LHCN-M2 (cell line): ENCODE measurements at places on chromosomes 6 and 20. TPM values are rescaled to one million over a fixed set of nuclear protein-coding genes. Genes with fewer than 3 reads are reported as not detected.

DNA sequence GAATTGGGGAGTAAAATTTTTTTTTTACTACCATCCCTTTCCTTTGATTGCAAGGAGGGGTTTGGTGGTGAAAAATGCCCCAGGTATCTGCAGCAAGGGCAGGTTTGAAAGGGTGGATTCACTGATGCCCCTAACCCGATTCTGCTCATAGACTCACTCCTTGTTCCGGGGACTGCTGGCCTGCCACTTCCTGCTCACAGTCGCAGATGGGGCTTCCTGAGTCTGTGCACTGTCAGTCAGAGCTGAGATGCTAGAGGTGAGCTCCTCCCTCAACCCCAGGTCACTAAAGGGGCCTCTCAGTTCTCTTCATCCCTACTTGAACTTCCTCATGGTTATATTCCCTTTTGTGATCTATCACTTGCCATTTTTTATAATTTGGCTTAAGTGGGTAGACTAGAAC lies 357.9 kb downstream of the FARS2 start:
- no peak for DNase-seq

DNA sequence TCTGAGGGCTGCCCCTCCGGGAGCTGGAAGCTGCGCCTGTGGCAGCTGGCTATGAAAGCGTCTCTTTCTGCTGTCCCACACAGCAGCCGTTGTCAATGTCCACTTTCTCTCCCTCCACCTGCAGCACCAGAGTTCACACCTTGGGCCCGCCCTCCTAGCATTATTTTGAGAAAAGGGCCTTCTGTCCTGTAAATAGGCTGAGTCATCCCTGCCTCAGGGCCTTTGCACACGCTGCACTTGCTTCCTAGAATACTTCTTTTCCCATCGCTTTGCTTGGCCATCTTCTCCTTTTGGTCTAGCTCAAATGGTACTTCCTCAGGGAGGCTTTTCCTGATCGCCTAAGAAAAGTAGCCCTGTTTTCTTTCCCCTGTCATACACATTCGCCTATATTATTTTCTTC lies 69.3 kb upstream of the ZNFX1 start:
- no peak for DNase-seq

- DNase-seq = no peak
Observed at GRCh38 chr6:79536585-79536953, 661 bp downstream of the LCA5 start.

- DNase-seq = peak; percentile 13
Observed at GRCh38 chr20:38617011-38617829, 15.6 kb downstream of the ARHGAP40 start.

- peak; percentile 67 for DNase-seq
Observed at GRCh38 chr20:15951658-15952057, 621.6 kb downstream of the KIF16B start.

GRCh38 chr6:38306931-38307330 lies 332.8 kb downstream of the BTBD9 start:
- peak; percentile 73 for DNase-seq

DNA sequence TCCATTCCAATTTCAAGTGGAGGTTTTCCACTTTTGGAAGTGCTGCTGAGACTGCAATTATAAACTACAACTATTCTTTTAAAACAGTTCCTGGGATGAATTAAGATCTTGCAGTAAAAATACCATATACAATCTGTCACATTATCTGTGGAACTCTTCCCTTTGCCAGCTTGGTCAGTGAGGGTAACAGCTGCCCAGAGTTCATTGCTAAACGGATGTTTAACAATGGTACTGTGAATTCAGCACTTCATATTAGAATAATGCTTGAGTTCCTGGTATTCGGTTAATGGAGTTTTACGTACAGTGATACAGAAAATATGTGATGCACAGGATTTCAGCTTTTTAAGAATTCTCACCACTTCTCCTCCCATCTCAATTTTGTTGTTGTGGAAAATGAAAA lies 51.5 kb downstream of the KCNS1 start:
- DNase-seq = no peak

GRCh38 chr6:84026721-84027164 lies 6.8 kb upstream of the MRAP2 start:
- peak; percentile 17 for DNase-seq

DNA sequence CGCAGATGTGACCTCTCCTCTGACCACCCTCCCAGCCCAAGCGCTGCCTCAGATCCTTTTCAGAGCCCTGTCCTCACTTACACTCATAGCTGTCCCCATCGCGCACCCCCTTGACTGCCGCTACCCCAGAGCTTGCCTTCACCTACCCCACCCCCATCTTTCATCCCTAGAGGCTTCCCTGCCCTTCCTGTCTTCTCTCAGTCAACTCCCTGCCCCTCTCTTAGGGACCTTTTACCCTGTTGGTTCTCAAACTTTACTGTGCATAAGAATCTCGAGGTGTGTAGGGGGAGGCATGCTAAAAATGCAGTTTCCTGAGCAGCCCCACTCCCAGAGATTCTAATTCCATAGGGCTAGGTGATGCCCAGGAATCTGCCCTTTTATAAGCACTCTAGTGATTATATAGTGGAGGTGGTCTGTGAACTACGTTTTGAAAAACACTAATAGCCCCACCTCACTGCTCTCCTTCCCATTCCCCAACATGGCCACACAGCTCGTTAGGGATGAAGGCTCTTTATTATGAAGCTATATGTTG lies 725 bp downstream of the TM9SF4 start:
- no peak for DNase-seq

- no peak for DNase-seq
Observed at GRCh38 chr20:33724439-33725094, 4.5 kb upstream of the PXMP4 start.

- DNase-seq = no peak
Observed at GRCh38 chr20:31830406-31830981, 11.3 kb downstream of the MYLK2 start.

DNA sequence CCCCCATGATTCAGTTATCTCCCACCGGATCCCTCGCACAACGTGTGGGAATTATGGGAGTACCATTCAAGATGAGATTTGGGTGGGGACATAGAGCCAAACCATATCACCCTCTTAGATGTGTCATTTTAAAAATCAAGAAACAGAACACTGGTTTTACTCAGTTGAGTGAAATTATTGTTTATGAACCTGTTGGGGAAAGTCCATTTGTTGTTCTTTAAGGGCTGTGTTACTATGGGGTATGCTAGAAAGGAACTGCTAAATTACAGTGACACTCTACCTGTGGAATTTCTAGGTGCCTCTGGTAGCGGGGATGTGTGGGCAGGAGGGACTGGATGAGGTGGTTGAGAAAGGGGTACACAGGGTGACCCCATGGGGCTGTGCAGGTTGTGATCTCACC lies 28.9 kb downstream of the STX11 start:
- no peak for DNase-seq

DNA sequence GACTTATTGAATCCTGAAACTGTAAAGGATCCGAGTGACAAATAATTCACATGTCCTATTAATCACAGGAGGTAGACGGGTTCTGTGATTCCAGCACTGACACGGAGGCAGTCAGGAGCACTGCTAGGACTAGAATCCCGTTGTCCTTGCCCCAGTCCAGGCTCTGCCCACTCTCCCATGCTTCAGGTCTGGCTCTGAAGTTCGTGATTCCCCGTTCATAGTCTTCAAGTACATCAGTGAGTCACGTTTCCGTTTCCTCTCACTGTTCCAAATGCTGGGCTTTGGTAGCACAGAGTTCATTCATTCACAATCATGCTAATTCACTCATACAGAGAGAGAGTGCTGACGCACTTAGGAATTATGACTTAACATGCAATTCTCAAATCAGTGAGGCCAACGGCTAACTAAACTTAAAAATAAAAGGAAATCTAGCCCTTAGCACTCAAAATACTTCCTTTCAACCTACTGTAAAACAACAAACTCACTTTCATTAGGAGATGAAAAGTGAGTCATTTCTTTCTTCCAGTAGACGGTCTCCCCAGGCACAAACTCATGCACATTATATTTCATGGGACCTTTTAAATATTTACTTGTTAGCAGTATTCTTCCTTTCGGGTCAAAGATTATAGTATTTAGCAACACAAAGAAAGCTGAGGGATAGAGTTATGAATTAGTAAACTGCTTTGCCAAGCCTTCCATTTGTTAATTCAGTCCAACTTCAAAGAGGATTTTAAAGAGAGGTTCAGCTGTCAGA lies 94.0 kb upstream of the NHSL1 start:
- peak; percentile 98 for DNase-seq

- DNase-seq = peak; percentile 45
Observed at GRCh38 chr6:154399097-154399496, 42.5 kb upstream of the IPCEF1 start.

- no peak for DNase-seq
Observed at GRCh38 chr6:29563435-29563965, 4.0 kb upstream of the UBD start.

DNA sequence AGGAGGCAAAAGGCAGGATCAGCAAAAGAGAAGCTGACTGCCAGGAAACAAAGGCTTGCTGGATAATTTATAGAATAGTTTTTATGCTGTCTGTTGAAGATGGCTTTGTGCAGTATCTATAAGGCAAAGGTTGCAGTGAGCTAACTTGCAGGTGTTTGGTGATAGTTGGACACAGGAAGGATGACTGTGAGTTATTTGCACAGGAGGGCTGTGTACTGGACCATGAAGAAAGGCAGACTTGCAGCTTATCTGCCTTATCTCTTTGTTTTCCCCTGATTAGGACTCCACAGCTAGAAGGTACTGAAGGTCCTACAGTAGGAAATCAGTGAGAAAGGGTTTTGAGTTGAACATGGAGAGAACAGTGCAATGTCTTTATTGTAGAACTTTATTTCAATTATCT lies 2.1 kb downstream of the BTN1A1 start:
- DNase-seq = no peak

DNA sequence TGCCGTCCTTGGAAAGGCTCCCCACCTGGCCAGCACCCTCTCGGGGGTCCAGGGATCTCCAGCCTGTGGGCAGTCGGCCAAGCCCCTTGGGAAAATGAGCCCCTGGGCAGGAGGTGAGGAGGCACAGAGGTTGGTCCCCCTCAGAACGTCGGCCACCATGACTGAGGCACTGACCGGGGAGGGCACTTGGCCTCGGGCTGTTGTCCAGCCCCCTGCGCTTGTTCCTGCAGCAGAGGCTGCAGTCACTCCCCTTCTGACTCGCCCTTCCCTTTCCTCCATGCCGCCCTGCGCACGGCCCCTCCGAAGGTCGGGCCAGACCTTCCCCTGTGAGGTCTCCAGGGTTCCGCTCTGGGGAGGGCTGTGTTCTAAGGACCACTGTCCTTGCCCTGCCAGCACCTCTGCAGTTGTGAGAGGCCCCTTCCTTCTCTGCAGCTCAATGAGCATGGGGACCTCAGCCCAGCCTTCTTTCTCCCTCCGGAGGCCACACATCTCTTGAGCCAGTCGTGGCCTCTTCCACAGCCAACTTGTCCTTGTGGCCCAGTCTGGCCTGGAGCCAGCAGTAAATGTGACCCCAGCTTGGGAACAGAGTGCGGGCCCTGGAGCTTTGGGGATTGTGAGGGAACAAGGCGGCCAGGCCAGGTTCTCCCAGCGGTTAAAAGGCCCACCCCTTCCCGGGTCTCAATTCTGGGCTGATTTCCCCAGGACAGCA lies 195.5 kb downstream of the DLL1 start:
- DNase-seq = no peak

DNA sequence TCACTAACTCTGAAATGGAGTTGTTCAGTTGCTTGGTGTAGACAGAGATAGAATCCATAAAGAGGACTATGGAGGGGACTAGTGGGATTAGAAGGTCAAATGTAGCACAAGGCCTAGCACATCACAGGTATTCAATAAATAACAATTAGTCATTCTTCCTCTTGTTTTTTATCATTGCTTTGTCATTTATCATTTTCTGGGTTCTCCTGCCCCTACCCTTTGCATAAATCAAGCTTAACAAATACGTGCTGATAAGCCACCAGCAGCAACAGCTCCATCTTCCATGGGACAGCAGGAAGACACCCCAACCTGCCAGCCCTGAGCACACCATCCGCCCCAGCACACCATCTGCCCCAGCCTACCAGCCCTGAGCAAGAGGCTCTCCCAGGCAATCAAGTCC lies 23.1 kb downstream of the TRAM2 start:
- no peak for DNase-seq

DNA sequence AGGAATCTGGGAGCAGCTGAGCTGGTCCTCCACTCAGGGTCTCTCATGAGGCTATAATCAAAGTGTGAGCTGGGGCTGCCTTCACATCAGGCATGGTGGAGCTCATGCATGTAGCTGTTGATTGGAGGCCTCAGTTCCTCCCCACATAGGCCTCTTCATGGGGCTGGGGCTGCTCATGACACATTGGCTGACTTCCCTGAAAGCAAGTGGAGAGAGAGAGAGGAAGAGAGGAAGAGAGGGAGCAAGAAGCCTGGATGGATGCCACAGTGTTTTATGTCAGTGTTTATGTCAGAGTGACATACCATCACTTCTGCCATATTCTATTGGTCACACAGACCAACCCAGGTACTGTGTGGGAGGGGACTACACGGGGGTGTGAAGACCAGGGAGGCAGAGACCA lies 43.8 kb downstream of the EYA2 start:
- DNase-seq = no peak

DNA sequence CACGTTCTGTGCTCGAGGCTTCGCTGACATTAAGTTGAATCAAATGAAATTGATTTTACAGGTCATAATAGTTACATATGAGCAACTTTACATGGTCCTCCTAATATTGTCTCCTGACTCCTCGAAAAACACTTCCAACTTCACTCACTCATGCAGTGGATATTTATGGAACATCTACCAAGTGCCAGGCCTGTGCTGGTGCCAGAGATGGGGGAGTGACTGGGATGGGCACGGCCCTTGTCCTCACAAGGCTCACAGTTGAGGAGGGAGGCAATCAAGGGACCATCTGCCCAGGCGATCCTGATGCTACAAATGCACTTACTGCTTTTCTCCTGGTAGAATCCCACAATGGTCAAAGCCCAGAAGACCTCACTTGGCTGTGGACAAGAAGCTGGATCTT lies 426.4 kb downstream of the PREX1 start:
- no peak for DNase-seq

The JPH2 gene
- 24.4 and 31.8 TPM in 2 replicates for total RNA-seq

The PSORS1C2 gene
- not detected in 2 replicates for total RNA-seq

The MAFB gene
- 0.06 TPM in 1 of 2 replicates, not detected in the other for total RNA-seq

The SNAI1 gene
- total RNA-seq = not detected in 2 replicates

The BPIFA1 gene
- total RNA-seq = not detected in 2 replicates

The C4B gene
- 1.8 and 3.5 TPM in 2 replicates for total RNA-seq

The FKBP5 gene
- 68.0 and 105 TPM in 2 replicates for total RNA-seq

The LAMP5 gene
- 0.98 and 1.0 TPM in 2 replicates for total RNA-seq

The KCNK16 gene
- not detected in 2 replicates for total RNA-seq

The TP53TG5 gene
- total RNA-seq = not detected in 2 replicates

The RBPJL gene
- total RNA-seq = not detected in 2 replicates

The FRMD1 gene
- total RNA-seq = not detected in 2 replicates

The HRH3 gene
- total RNA-seq = not detected in 2 replicates

The TXNDC5 gene
- 240 and 292 TPM in 2 replicates for total RNA-seq

The GDAP1L1 gene
- 0.13 TPM in 1 of 2 replicates, not detected in the other for total RNA-seq

The ADGB gene
- total RNA-seq = not detected in 2 replicates

The OOEP gene
- total RNA-seq = not detected in 2 replicates

The GGTLC1 gene
- total RNA-seq = not detected in 2 replicates

The SYCP2L gene
- 0.06 TPM in 1 of 2 replicates, not detected in the other for total RNA-seq
